ENCODE measurements at places on chromosomes 5 and 9. TPM values are rescaled to one million over a fixed set of nuclear protein-coding genes. Genes with fewer than 3 reads are reported as not detected.
A peak's percentile ranks its signal among the peaks of the same experiment; 100 is the strongest.

The DNAI1 gene
- total RNA-seq: 3.5 TPM

The IFNA13 gene
- not detected for total RNA-seq

The MTX3 gene
- total RNA-seq: 28.2 TPM

The DEPDC1B gene
- 13.2 TPM for total RNA-seq

The C9 gene
- 0.10 TPM for total RNA-seq

The SHC3 gene
- 29.8 TPM for total RNA-seq

DNA sequence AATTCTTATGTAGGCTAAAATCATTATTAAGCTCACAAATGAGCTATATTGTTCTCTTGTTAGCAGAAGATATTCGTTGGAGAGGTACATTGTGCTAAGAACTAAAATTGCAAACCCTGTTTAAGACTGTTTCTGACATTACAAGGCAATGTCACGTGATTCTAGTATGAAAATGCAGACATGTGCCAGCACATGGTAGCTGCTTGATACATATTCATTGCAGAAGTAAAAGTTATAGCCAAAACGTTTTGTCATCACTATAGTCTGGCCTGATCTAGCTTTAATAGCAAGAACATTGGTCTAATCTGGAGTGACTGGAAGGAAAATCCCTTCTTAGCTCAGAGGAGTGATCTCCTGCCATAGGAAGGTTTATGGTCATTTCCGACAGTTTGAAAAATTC, 144.7 kb downstream of the CFAP90 start:
- peaks cover 3% of the 10 kb centered on the region for H3K36me3 ChIP-seq
- no peak overlapping the region for H3K27ac ChIP-seq
- no peak for DNase-seq
- H3K4me3 ChIP-seq: no peak overlapping the region

GRCh38 chr5:173878224-173878967, 9.8 kb upstream of the CPEB4 start:
- no peaks in the 10 kb centered on the region for H3K4me1 ChIP-seq
- no peak overlapping the region for H3K27ac ChIP-seq
- H3K27me3 ChIP-seq: no peaks in the 10 kb centered on the region

GRCh38 chr5:79392776-79393175, 121.2 kb downstream of the HOMER1 start:
- no peak overlapping the region for H3K4me3 ChIP-seq
- DNase-seq: no peak
- no peaks in the 10 kb centered on the region for H3K4me1 ChIP-seq
- no peaks in the 10 kb centered on the region for H3K27me3 ChIP-seq

DNA sequence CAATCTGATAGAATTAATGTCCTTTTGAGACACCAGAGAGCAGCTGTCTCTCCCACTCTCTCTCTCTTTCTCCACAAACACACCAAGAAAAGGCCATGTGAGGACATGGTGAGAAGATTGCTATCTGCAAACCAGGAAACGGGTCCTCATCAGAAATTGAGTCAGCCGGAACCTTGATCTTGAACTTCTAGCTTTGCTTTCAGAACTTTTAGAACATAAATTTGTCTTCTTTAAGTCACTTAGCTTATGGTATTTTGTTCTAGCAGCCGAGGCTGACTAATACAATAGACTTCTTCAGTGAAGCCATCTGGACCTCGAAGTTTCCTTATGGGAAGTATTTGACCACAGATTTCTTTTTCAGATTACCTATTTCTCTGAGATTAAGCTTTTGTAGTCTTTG, 18.1 kb downstream of the NEUROG1 start:
- H3K36me3 ChIP-seq: no peaks in the 10 kb centered on the region
- no peak overlapping the region for H3K27ac ChIP-seq
- H3K27me3 ChIP-seq: peaks cover 8% of the 10 kb centered on the region
- no peak for DNase-seq

DNA sequence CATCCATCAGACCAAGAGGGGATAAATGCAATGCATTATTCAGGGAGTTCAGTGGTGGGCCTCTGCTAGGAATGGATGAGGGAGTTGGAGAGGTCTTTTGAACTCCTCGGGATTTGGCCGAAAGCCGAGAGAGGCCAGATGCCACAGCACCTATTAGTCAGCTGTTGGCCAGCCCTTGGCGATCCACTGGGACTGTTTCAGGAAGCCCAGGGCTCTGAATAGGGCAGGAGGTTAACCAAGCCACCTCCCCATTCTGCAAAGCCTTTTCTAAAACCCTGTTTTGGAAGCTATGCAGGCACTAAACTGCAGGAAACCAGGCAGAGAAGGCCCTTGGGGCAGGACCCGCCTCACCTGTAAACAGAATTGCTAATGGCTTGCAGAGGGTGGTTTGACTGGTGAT, 37.8 kb downstream of the ASTN2 start:
- H3K27me3 ChIP-seq: no peaks in the 10 kb centered on the region
- no peak overlapping the region for H3K4me3 ChIP-seq
- H3K27ac ChIP-seq: no peak overlapping the region
- no peak for DNase-seq
- H3K4me1 ChIP-seq: peaks cover 4% of the 10 kb centered on the region

GRCh38 chr5:143573568-143574170, 170.2 kb upstream of the NR3C1 start:
- no peak overlapping the region for H3K27ac ChIP-seq
- H3K4me1 ChIP-seq: peaks cover 3% of the 10 kb centered on the region
- no peaks in the 10 kb centered on the region for H3K36me3 ChIP-seq
- DNase-seq: no peak
- no peaks in the 10 kb centered on the region for H3K27me3 ChIP-seq

GRCh38 chr5:55042886-55043285, 18.8 kb downstream of the GZMK start:
- H3K4me1 ChIP-seq: no peaks in the 10 kb centered on the region
- H3K36me3 ChIP-seq: no peaks in the 10 kb centered on the region
- H3K4me3 ChIP-seq: no peak overlapping the region
- no peak for DNase-seq
- no peak overlapping the region for H3K27ac ChIP-seq

- H3K4me1 ChIP-seq: no peaks in the 10 kb centered on the region
- no peaks in the 10 kb centered on the region for H3K27me3 ChIP-seq
- no peak overlapping the region for H3K4me3 ChIP-seq
- H3K36me3 ChIP-seq: no peaks in the 10 kb centered on the region
Measured at GRCh38 chr5:128036950-128037349, 46.6 kb upstream of the SLC12A2 start.

DNA sequence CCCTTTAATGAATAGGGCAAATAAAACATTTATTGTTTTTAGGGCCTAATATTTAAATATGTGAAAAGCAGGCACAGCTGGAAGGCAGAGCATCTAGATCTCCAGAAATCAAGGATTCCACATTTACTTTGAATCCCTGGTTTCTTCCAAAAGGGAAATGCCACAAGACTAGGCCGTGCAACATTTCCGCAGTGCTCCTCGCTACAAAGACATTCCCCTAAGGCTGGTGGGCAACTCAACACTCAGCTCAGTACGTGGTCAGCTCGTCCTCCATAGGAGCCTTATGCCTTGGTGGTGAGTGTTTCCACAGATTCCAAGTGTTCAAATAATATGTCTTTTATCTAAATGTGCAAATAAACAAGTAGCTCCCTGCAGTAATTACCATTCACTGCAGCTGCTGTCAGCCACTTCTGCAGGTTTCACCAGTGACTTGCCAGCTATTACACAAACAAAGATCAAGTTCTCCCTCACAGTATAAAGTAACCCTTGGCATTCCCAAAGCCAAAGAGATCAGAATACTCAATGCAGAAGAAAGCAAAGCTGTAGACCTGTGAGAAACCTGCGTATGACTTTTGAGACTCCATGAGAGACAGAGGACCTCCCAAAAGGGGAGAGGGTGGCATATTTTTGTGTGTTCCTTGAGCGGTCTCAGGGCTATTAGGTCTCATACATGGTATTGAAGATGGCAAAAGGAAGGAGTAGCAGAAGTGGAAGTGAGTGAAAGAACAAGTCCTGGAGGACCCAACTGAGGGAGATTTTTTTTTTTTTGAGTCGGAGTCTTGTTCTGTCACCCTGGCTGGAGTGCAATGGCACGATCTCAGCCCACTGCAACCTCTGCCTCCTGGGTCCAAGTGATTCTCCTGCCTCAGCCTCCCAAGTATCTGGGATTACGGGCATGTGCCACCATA, 38.0 kb upstream of the TENT2 start:
- no peak overlapping the region for H3K4me3 ChIP-seq
- no peaks in the 10 kb centered on the region for H3K27me3 ChIP-seq
- DNase-seq: no peak
- H3K4me1 ChIP-seq: no peaks in the 10 kb centered on the region
- H3K36me3 ChIP-seq: no peaks in the 10 kb centered on the region
- no peak overlapping the region for H3K27ac ChIP-seq

- no peaks in the 10 kb centered on the region for H3K36me3 ChIP-seq
- H3K4me1 ChIP-seq: no peaks in the 10 kb centered on the region
- DNase-seq: no peak
- no peak overlapping the region for H3K4me3 ChIP-seq
- H3K27ac ChIP-seq: no peak overlapping the region
Measured at GRCh38 chr5:30287890-30288289, 905.6 kb upstream of the CDH6 start.

- no peaks in the 10 kb centered on the region for H3K36me3 ChIP-seq
- no peak overlapping the region for H3K4me3 ChIP-seq
- H3K27me3 ChIP-seq: no peaks in the 10 kb centered on the region
- H3K4me1 ChIP-seq: no peaks in the 10 kb centered on the region
- DNase-seq: no peak
- no peak overlapping the region for H3K27ac ChIP-seq
Measured at GRCh38 chr5:178514851-178515418, 75.3 kb downstream of the COL23A1 start.

DNA sequence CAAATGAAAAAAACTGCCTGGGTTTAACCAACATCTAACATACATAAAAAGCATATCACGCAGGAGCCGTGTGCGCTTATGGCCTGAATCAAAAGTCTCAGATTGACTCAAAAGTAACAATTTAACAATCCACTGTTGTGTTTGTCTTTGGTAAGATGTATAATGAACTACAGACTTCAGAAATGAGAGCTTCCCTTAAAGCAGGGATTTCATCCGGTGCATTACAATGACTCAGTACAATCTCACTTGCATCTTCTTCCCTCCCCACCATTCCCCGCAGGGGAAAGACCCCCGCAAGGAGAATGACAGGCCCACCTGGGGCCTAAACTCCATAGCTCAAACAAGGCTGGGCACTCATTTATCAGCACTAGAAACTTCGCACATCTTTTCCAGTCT, 1.4 kb downstream of the ZFR start:
- peak overlapping the region; percentile 68 for H3K4me3 ChIP-seq
- H3K27ac ChIP-seq: peak overlapping the region; percentile 64
- H3K36me3 ChIP-seq: no peaks in the 10 kb centered on the region
- no peak for DNase-seq

DNA sequence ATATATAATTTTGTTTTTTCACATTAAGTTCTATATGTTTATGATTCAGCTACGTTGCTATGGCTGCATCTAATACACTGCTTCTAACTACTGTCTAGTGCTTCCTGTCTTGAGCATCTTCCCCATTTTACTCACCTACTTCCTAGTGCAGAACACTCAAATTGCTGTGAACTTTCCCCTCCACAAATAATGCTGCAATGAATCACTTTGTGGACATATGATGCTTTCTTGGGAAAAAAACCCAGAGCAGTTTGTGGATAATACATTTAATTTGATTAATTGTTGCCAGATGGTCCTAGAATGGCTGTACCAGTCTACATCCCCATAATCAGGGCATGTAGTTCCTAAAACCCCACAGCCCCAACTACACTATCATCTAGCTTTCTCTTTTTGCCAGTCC, 18.5 kb downstream of the CD180 start:
- no peaks in the 10 kb centered on the region for H3K36me3 ChIP-seq
- no peak overlapping the region for H3K4me3 ChIP-seq
- no peak for DNase-seq
- peaks cover 9% of the 10 kb centered on the region for H3K4me1 ChIP-seq
- H3K27ac ChIP-seq: no peak overlapping the region
- no peaks in the 10 kb centered on the region for H3K27me3 ChIP-seq

- H3K4me3 ChIP-seq: no peak overlapping the region
- H3K36me3 ChIP-seq: no peaks in the 10 kb centered on the region
- no peak overlapping the region for H3K27ac ChIP-seq
- peaks cover 16% of the 10 kb centered on the region for H3K4me1 ChIP-seq
- no peaks in the 10 kb centered on the region for H3K27me3 ChIP-seq
- DNase-seq: no peak
Measured at GRCh38 chr9:3957306-3957705, 342.6 kb downstream of the GLIS3 start.

- H3K27me3 ChIP-seq: no peaks in the 10 kb centered on the region
- no peak for DNase-seq
- H3K36me3 ChIP-seq: no peaks in the 10 kb centered on the region
- H3K4me1 ChIP-seq: no peaks in the 10 kb centered on the region
- no peak overlapping the region for H3K4me3 ChIP-seq
Measured at GRCh38 chr9:3777137-3777536, 251.3 kb upstream of the RFX3 start.

DNA sequence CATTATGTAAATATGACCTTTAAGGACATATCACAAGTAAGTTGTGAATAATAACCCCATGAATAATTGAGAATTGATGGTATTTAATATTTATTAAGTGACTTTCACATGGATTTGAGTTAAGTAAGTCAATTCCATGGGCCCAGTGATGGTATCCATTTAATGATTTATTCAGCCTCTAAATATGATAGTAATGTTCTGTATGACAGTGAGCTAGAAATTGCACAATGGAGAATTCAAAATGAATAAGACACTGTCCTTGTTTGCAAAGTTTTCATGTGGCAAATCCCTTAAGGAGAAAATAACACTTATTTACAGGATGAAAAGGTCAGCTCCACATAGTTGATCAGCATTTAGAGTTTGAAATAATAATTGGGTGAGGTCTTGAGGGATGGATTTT, 160.7 kb downstream of the PDE4D start:
- no peaks in the 10 kb centered on the region for H3K27me3 ChIP-seq
- H3K4me3 ChIP-seq: no peak overlapping the region
- DNase-seq: no peak
- no peaks in the 10 kb centered on the region for H3K36me3 ChIP-seq

DNA sequence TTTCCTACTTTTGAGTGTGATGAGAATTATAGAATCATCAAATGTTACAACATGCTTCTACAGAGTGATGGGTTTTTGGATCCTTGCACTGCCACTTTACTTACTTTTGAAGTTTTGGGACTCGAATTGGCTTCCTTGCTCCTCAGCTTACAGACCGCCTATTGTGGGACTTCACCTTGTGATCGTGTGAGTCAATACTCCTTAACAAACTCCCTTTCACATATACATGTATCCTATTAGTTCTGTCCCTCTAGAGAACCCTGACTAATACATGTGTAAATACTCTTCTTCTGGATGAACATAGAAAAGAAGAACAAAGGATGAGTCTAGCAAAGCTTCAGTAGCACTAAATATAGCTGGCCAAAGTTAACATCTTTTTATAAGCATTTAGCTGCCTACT, 98.7 kb upstream of the PDE4D start:
- no peaks in the 10 kb centered on the region for H3K36me3 ChIP-seq
- no peak overlapping the region for H3K27ac ChIP-seq
- no peaks in the 10 kb centered on the region for H3K4me1 ChIP-seq
- H3K27me3 ChIP-seq: no peaks in the 10 kb centered on the region

- H3K27me3 ChIP-seq: no peaks in the 10 kb centered on the region
- H3K36me3 ChIP-seq: no peaks in the 10 kb centered on the region
- no peak overlapping the region for H3K27ac ChIP-seq
- H3K4me1 ChIP-seq: peaks cover 4% of the 10 kb centered on the region
- no peak overlapping the region for H3K4me3 ChIP-seq
- no peak for DNase-seq
Measured at GRCh38 chr5:107404595-107405374, 266.0 kb downstream of the EFNA5 start.

- no peak overlapping the region for H3K27ac ChIP-seq
- H3K4me3 ChIP-seq: no peak overlapping the region
- no peaks in the 10 kb centered on the region for H3K36me3 ChIP-seq
- peaks cover 5% of the 10 kb centered on the region for H3K4me1 ChIP-seq
Measured at GRCh38 chr9:87884578-87885459, 2.1 kb downstream of the SPATA31E1 start.
